HFFc6 (cell line): ENCODE measurements at places on chromosomes 1 and 21. TPM values are rescaled to one million over a fixed set of nuclear protein-coding genes. Genes with fewer than 3 reads are reported as not detected.

DNA sequence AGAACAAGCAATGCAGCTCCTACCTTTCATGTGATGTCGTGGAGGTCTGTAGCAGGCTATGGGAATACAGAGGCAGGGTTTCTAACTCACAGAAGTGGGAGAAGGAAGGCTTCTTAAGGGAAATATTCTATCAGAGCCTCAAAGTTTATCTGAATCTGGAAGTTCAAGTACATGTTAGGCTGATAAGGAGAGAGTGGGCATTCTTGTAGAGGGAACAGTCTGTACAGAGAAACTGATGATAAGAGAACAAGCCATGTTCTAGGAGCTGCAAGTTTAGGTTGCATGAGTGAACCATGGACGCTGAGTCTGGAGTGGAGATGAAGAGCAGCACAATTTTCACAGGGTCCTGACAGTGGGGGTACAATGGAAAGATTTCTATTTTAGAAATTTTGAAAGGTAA lies 344.0 kb downstream of the CHRM3 start:
- H3K27me3 ChIP-seq, result no peaks in the 10 kb centered on the region
- H3K36me3 ChIP-seq, result no peaks in the 10 kb centered on the region
- H3K4me1 ChIP-seq, result peaks cover 8% of the 10 kb centered on the region; the same call in 1 of the 2 replicates
- DNase-seq, result no peak
- H3K27ac ChIP-seq, result no peak overlapping the region

DNA sequence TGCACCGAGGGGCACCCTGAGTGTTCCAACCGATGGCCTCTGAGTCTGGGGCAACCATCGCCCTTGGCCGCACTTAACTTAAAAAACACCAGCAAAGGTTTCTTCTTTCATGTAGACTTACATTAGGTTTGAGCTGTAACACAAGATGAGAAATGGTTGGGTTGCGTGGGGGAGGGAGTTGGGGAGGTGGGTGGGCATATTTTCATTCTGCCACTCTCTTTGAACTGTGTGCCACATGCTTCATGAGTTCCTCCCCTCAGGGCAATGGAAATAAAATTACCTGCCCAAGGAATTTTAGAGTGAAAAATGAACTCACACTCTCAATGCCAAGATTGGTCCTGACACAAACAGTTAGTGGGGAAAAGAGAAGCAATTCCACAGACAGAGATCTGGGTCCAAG lies 430.1 kb upstream of the USP24 start:
- H3K4me3 ChIP-seq, result no peak overlapping the region
- DNase-seq, result no peak
- peaks cover 15% of the 10 kb centered on the region for H3K4me1 ChIP-seq
- H3K27me3 ChIP-seq, result no peaks in the 10 kb centered on the region; the same call in 1 of the 2 replicates

DNA sequence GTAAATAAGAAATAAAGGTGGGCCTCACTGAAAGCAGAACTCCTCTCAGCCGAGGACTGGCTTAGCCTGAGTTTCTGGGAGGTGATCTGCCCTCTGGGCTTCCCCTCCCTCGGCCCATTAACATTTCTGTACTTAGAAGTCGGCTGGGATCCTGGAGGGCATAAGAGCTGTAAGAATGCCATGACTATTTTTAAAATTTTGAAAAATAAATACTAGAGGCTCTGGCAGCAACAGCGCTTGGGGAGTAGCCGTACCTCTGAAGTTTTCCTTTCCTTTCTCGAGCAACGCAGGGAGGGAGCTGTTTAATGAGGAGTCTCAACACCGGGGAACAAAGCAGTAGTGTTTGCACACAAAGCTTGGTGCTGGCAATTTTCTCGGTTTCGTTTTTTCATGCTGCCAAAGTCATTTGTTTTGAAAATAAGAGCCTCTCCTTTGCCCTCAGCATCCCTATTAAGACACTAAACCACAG lies 498.7 kb downstream of the SMYD3 start:
- no peak overlapping the region for H3K4me3 ChIP-seq
- H3K36me3 ChIP-seq, result peaks cover 10% of the 10 kb centered on the region; the same call in 1 of the 2 replicates
- no peak overlapping the region for H3K27ac ChIP-seq
- no peak for DNase-seq
- no peaks in the 10 kb centered on the region; the same call in 1 of the 2 replicates for H3K27me3 ChIP-seq

DNA sequence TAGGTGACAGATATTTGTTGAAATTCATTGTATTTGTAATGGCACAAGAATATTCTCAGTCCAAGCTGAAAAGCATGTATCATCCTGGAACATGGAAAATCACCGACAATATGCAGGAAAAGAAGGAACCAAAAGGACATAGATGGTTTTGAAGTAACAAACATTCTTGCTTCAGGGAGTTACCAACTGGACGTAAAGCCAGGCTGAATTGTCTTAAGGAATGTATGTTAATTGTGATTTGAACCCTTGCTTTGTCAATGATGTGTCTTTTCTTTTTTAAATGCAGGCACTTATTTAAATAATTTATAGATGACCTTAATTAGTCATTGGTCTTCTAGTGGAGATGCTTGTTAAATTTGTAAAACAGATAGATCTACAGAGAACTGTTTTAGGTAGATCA lies 489.4 kb upstream of the ZP4 start:
- no peak overlapping the region; the same call in 1 of the 2 replicates for H3K4me3 ChIP-seq
- no peaks in the 10 kb centered on the region for H3K36me3 ChIP-seq
- DNase-seq, result no peak
- H3K4me1 ChIP-seq, result peaks cover 21% of the 10 kb centered on the region; the same call in 1 of the 2 replicates
- H3K27ac ChIP-seq, result no peak overlapping the region

Gene CASQ2
- not detected in 3 replicates for total RNA-seq
